ENCODE measurements at places on chromosomes 7 and 10.

- DNase-seq, result no peak
These were observed 16.7 kb downstream of the HABP2 start for GRCh38 chr10:113569576-113569975.

DNA sequence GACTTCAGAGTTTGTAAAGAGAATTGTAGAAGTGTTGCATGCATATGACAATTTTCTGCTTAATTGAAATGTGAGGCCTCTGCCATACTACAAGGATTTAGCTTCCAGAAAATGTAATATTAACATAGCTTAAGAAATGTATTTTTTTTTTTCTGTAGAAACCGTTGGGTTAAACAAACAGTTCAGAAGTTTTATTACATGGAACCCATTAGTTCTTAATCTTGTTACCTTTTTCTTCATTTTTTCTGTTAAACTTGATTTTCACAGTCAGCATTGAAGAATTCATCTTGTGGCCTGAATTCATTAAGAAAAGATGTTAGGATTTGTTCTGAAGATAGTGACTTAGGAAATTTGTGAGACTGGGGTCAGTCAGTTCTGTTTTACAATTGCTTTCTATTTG lies 4.9 kb downstream of the PTEN start:
- no peak for DNase-seq

DNA sequence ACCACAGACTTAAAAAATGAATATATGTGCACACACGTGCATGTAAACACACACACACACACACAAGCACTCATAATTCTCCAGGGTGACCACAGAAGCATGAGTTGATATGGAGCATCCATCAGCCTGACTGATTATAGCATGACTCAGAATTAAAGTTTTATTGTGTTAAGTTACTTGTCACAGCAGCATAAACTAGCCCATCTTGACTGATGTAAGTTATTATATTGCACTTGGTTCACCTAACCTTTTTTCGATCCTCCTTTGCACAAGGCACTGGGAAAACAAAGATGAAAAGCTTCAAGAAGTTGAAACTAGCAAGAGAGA lies 18.8 kb upstream of the SLC35G1 start:
- DNase-seq, result no peak

- no peak for DNase-seq
These were observed 46.0 kb downstream of the ZNRF2 start for GRCh38 chr7:30330134-30331111.

DNA sequence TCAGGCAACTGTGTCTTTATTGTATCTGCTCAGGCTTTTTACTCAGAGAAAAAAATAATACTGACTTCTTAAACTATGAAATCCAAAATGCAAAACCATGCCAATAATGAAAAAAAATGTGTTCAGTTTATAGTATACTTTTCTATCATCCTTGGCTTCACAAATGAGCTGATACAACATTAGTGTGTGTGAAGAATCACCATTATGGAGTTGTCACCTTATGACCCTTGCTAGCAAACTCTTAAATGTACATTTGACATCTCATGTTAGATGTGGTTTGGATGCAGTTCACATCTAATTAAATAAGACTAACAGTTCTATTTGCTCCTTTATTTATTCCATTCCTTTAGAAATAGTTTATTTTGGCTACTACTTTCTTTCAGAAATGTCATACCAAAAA lies 4.2 kb upstream of the OR2A2 start:
- DNase-seq, result no peak
